ENCODE measurements at places on chromosomes 13 and 19.

GRCh38 chr13:20064128-20064527 lies 96.7 kb downstream of the GJA3 start:
- no peak for DNase-seq

- DNase-seq, result no peak
Measured at GRCh38 chr13:38045278-38046048, 175.9 kb upstream of the TRPC4 start.

DNA sequence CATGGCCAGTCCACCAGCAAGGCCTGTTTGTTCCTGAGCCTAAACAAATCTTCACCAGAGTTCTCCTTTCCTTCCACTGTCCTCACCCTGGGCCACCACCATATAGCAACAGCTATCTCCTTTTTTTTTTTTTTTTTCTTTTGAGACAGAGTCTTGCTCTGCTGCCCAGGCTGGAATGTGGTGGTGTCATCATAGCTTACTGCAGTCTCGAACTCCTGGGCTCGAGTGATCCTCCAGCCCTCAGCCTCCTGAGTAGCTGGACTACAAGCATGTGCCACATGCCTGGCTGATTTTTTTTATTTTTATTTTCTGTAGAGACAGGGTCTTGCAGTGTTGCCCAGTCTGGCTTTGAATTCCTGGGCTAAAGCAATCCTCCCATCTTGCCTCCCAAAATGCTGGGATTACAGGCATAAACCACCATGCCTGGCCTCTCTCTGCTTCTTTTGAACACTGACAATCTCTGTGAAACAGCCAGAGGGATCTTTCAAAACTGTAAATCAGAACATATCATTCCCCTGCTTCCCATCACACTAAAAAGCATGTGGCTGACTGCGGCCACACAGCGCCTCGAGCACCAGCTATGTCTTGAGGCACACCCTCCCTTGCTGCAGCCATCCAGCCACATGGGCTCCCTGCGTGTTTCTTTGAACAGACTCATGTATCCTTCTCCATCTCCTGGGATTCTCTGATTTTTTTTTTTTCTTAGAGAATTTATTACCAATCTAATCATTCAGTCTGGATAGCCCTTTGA lies 110.6 kb downstream of the SIPA1L3 start:
- no peak for DNase-seq

- peak; percentile 63 for DNase-seq
Measured at GRCh38 chr19:38388349-38389100, at the start of gene SPRED3. TSS of gene SPRED3 (plus strand) at chr19:38388697. CDS start at chr19:38390303, 1,606 bp downstream.

DNA sequence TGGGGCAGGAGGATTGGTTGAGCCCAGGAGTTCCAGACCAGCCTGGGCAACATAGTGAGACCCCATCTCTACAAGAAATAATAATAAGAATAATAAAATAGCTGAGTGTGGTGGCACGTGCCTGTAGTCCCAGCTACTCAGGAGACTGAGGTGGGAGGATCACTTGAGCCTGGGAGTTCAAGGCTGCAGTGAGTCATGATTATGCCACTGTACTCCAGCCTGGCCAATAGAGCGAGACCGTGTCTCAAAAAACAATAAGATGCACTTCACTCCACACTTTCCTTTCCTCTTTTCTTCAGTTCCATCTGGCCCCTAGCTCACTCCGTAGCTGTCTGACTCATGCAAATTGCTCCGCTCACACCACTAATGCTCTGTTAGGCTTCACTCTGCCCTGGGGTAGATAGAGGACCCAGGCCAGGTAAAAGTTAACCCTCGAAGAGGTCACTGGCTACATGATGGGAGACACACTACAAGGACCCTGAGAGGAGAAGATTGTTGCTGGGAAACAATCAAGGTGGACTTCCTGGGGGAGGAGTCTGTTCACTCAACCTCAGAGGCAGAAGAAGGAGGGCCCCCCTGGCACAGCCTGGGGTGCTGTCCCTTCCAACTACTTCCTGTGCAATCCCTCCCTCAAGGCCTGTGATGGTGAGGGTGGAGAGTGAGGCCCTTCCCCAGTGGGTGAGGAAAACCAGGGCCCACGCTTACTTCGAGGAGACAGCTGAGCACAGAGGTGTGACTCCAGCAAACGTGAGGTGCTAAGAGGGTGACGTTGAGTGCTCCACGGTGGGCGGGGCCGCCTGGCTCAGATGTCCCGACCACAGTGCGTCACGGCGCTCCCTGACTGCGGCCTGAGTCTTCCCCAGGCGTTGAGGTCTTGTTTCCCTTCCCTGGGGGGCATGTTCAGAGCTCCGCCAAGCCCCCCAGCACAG lies 8.8 kb upstream of the TNFSF9 start:
- no peak for DNase-seq

- DNase-seq, result no peak
Measured at GRCh38 chr19:39858541-39858940, 12.4 kb upstream of the FBL start.

GRCh38 chr19:56253737-56254136 lies 18.8 kb upstream of the EDDM13 start:
- DNase-seq, result peak; percentile 29

DNA sequence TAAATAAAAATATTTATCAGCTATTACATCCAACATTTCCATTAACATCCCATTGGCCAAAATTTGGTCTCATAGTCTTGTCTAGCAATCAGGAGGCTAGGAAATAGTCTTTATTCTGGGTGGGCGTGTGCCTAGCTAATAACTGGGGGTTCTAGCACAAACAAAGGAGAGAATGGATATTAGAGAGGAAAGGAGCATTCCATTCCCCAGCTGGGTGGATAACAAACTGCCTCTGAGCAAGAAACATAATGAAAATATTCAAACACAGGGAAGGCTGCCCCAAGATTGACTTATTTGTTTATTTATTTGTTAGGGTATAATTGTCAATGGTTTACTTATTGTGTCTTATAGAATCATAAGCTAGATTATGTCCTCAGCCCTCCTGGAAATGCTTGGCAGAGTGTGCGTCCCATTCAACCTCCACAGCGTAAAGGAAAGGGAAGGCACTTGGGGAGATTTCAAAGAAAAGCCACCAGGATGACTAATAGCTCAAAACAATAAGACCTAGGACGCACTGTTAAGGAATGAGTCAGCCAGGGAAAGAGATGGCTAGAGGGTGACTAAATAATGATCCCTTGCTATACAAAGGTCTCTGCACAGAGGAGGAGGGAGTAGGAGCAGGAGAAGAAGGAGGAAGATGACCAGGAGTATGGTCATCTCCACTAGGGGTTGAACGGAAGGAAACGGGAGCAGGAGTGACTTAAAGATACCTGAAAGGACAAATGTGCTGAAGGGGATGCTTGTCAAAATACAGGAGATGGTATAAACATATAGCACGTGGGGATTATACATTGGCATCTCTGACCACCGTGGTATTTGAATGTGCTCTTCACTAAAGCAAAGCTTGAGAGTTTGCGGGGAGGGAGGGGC lies 23.5 kb upstream of the USP12 start:
- peak; percentile 93 for DNase-seq

DNA sequence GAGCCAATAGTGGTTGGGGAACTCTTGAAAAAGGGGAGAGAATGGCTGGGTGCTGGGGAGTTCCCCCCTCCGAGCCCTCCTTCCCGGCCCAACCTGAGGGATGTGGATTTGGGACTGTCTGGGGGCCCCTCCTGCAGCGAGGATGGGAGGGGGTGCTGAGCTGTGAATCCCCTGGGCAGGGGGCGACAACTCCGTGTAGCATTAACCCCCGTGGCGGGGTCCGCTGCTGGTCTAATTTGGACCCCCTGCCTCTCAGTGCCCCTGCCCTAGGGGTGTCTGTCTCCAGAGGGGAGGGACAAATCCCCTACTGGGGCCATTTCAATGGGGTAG lies 9.7 kb downstream of the MIDN start:
- DNase-seq, result no peak

DNA sequence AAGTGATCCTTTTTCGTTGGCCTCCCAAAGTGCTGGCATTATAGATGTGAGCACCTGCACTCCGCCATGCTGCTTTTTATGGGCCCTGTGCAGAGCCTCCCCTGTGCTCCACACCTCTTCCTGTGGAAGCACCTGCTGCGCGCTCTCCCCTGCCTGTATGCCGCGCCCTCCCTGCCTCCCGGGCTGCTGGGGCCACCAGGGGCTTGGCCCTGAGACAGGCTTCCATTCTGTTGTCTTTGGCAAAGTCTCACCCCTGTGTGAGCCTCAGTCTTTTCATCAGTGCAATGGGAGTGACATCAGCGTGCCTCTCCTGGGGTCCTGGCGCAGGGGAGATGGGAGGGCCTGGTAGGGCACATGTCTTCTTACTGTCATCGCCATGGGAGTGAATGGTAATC lies 1.3 kb downstream of the FAM174C start:
- DNase-seq, result no peak

DNA sequence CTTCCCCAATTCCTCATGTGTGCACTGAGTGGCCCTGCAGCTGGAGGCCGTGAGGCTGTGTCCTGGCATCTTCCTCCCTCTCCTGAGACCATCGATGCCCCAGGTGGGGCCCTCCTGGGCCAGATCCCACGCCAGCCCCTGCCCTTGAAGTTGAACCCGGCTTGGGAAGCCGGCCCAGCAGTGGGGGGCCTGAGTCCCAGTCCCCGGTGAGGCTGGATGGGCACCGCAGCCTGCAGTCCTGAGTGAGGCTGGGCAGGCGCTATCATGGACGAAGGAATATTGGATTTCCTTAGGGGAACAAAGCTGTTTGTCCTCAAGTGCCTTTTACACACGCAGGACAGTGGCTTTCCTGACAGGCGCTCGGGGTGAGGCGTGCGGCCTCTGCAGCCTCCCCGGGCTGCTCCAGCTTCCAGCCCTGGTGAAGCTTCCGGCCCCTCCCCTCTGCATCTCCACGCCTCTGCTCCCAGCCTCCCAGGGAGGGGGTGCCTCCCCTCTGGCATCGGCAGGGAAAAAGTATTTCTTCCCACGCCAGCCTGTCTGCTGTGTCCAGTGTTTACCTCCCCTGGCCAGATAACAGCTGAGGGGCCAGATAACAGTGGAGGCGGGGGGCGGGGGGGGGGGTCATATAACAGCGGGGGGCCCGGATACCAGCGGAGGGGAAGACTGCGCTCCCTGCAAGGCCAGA lies 159.5 kb downstream of the KDM4B start:
- DNase-seq, result peak; percentile 74

GRCh38 chr13:35768551-35768950 lies 292.1 kb upstream of the MAB21L1 start:
- peak; percentile 66 for DNase-seq

GRCh38 chr13:113643593-113643992 lies 14.4 kb downstream of the ATP4B start:
- no peak for DNase-seq

DNA sequence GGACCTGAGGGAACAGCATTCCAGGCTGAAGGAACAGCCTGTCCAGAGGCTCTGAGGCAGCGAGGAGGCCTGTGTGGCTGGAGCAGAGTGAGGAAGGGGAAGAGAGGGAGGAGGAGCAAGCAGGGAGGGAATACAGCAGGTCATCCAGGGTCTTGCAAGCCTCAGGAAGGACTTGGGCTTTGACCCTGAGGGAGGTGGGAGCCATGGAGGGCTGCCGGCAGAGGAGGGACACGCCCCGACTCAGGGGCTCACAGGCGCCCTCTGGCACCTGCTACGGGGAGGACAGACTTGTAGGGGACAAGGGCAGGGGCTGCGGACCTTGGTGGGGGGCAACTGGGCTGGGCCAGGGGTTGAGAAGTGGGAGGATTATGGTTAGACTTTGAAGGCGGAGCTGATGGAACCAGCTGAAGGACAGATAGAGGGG lies 4.7 kb downstream of the TINCR start:
- DNase-seq, result no peak

DNA sequence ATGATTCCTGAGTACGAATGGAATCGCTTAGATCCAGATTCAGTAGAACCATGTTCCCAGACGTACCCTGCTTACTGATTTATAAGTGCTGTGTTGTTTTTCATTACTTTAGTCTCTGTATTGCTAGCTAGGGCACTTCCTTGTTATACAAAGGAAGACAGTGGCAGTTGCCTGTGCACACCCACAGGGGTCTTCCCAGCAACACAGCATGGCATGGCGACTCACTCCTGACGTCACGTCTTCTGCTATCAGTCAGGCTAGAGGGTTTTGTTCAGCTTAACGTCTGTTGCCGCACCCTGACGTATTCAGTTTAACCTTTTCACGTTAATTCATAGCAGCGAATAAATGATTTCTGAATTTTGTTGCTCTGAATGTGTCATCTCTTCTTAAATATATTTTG lies 295.1 kb downstream of the MYO16 start:
- DNase-seq, result no peak

GRCh38 chr13:112836940-112837339 lies 132.1 kb upstream of the MCF2L start:
- DNase-seq, result no peak

GRCh38 chr13:70206671-70207070 lies 98.4 kb upstream of the KLHL1 start:
- no peak for DNase-seq

GRCh38 chr13:99327126-99327525 lies 19.9 kb upstream of the GPR183 start:
- DNase-seq, result no peak

- no peak for DNase-seq
Measured at GRCh38 chr13:89740994-89741685, 1606.3 kb upstream of the MIR17HG start.

DNA sequence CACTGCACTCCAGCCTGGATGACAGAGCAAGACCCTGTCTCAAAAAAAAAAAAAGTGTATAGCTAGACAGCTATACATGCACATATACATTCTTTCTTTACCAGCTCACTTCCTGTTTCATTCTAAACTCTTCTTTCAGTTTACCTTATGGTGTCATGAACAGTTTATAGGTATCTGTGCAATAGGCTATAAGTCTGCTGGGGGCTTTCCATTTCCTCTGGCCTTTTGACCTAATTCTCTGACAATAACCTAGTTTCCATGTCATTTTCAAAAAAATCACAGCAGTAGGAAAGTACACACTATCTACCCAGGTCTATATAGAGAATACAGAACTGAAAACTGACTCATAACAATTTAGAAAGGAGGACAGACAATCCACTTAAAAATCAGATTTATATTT lies 24.4 kb upstream of the URAD start:
- DNase-seq, result no peak

DNA sequence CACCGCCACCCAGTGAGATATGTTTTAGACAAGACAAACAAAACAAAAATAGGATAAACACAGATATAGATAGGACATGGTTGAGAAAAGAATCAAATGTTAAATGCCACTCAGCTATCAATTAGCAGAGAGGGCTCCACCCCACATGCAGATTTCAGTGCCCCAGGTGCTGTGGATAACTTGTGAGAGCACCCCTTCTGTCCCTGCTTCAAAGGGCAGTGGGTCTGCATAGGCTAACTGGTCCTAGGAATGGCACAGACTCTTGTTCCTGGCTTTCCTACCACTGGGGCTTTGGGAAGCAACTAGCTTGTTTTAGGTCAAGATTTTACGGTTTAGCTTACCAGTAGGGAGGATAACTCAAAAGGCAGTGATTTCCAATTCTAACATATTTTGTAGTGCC lies 460.3 kb downstream of the TSHZ3 start:
- DNase-seq, result no peak

Data from foreskin fibroblast (primary cell).